ENCODE measurements at places on chromosomes 16 and 17.
A peak's percentile ranks its signal among the peaks of the same experiment; 100 is the strongest.

GRCh38 chr16:81542609-81543570 lies 98.3 kb downstream of the CMIP start:
- DNase-seq: no peak

DNA sequence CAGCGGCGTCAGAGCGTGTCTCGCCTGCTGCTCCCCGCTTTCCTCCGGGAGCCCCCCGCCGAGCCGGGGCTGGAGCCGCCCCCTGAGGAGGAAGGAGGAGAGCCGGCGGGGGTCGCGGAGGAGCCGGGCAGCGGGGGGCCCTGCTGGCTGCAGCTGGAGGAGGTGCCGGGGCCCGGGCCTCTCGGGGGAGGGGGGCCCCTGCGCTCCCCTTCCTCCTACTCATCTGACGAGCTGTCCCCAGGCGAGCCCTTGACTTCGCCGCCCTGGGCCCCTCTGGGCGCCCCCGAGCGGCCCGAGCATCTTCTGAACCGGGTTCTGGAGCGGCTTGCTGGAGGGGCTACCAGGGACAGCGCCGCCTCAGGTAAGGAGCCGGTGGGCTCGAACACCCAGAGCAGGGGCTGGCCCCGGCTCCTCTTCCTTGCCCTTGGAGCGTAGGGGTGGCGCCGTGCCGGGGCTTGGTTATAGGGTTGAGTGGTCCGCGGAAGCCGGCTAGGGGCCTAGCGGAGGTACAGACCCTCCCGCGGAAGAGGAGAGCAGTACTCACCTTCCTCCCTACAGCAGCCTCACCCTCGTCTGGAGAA lies 841 bp downstream of the RAPGEFL1 start:
- DNase-seq: no peak

DNA sequence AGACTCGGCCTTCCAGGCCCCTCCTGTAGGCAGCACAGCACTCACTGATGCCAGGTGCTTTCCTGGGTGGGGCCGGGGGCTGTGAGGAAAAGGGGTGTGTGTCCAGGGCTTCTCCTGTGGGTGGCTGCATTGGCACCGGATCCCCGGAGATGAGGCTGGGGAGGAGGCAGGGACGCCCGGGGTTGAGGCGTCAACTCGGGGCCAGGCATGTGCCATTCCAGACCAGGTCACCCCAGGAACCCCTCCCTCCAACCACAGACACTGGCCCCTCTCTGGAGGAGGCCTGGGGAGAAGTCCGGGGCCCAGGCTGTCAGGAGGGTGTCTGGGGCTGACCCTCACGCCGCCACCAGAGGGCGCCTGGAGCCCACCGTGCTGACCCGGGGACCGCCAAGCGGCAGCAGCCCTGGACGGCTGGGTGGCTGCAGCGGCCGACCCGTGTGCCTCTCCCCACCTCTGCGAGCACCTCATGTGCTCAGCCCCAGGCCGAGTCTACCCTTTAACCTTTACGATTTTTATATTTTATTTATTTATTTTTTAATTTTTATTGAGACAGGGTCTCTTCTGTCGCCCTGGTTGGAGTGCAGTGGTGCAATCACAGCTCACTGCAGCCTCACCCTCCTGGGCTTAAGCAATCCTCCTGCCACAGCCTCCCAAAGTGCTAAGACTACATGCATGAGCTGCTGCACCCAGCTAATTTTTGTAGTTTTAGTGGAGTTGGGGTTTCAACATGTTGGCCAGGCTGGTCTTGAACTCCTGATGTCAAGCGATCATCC lies 3.2 kb upstream of the METRN start:
- DNase-seq: peak; percentile 77

GRCh38 chr16:57089406-57089805 lies 3.0 kb upstream of the CPNE2 start:
- no peak for DNase-seq

GRCh38 chr17:57050306-57050705 lies 34.7 kb upstream of the AKAP1 start:
- DNase-seq: no peak

GRCh38 chr17:43092901-43093300 lies 32.3 kb downstream of the BRCA1 start:
- no peak for DNase-seq

DNA sequence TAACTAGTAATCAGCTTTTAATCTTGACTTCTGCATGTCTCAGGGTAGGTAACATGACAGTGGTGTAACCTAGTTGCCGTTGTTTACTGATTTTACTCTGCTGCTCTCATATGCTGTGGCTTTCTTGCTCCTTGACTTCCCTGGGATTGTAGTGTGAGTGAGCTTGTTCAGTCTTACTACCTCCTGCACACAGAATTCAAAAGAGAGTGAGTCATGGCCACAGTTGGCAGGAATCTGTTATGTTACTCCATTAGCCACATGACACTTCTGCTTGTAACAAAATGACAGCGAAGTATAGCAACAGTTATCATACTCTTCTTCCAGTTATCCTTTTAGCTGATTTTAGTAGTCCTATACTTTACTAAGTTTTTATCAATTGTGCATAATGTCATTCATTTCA lies 18.8 kb downstream of the TNRC6A start:
- no peak for DNase-seq
